Activated T-cell treated with anti-CD3 and anti-CD28 coated beads, Interleukin-2, amount 50 U/mL, for 48 hours (primary cell): ENCODE measurements at places on chromosomes 7 and 10.
A peak's percentile ranks its signal among the peaks of the same experiment; 100 is the strongest.

GRCh38 chr10:104026762-104027161 lies 58.9 kb downstream of the COL17A1 start:
- DNase-seq = no peak

- DNase-seq = no peak
Measured at GRCh38 chr7:29204491-29205272, 10.1 kb downstream of the CHN2 start.

DNA sequence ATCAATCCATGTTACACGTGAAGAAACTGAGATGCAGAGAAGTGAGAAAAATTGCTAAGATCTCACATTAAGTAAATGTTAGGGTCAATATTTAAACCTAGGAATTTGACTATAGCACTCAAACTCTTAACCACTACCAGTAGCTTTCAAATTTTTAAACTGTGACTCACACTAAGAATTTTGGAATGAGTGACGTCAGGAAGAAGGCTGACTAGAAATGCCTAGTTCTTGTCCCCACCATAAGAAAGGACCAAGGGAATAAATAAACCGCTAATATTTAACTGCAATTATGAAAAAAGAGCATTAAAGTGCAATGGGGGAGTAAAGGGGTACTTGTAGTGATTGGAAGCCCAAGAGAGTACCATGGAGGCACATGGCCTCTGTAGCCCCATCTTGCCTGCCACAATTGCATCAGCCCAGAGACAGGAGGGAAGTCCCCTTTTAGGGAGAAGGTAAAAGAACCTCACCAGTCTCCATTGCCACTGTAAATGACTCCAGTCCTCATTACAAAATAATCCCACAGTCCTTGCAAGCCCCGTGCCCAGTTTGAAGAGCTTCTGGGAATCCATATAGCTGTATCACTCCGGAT lies 3.5 kb upstream of the AKR1B1 start:
- DNase-seq = no peak

DNA sequence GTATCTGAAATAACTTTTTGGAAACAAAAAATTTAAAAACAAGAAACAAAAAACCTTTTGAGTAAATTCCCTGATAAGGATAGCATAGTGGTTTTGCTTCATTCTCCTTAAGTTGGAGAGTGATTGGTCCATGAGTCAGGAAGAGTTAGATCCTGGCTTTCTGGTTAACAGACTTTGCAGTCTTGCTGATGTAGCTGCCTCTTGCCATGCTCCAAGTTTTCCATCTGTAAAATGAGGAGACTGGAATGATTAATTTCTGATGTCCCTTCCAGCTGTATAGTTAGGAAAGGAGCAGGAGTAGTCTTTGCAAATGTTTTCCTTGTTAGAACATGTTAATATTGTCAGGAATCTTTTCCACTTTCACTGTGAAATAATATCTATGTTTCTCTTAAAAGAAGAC lies 266.6 kb downstream of the DNAJB9 start:
- DNase-seq = no peak

DNA sequence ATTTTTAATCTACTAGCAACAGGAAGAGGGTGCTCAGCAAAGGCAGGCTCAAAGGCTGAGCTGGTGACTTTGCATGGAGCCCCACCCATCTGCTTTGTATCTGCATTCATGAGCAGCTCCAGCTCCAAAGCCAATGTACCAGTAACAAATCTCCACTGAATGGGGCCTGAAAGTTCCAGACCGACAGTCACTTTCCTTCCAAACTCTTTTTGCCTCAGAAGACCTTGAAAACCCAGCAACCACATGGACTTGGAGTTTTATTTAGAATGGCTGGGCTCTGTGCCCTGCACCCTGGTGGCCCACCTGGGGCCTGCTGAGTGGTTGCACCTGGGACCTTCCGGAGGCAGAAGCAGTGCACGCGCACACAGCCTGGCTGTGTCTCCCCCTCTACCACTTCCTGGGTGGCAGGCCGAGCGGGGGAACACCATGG lies 195.0 kb upstream of the PLXNA4 start:
- DNase-seq = peak; percentile 36

DNA sequence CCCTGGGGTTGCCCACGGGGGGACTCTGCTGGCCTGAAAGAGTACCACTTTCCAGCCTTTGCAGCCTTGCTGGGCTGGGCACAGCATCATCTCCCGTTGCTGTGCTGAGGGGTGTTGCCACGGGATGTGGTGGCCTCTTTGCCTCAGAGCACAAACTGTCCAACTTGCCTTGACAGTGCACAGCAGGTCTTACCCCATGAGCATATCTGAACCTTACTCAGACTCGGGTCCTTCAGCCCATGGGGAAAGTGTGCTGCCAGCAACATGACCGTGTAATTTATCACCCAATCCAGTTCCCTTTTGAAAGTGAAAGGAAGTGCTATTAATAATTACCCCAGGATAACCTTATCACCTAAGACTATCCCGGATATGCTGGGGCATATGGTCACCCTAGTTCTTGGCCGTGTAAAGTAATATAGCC lies 46.8 kb downstream of the TBXAS1 start:
- no peak for DNase-seq

- DNase-seq = peak; percentile 24
Measured at GRCh38 chr7:116180302-116180701, 30.0 kb upstream of the TES start.

DNA sequence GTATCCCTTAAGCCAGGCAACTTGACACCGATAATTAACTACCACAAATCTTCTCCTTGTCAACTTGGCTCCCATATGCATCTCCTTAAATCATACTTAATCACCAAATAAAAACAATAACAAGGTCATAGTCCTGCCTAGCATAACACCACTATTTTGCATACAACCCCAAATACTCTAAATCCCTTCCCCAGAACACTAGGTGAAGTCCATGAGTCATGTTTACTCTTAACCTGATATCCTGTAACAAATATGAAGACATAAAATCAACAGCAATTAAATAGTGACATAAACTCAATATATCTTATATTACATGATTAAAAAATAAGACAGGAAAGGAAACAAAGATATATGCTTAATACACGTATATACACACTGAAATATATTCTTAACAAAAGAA lies 362.0 kb downstream of the ETV1 start:
- no peak for DNase-seq

- DNase-seq = peak; percentile 78
Measured at GRCh38 chr10:110556969-110557601, 10.4 kb upstream of the SMC3 start.

DNA sequence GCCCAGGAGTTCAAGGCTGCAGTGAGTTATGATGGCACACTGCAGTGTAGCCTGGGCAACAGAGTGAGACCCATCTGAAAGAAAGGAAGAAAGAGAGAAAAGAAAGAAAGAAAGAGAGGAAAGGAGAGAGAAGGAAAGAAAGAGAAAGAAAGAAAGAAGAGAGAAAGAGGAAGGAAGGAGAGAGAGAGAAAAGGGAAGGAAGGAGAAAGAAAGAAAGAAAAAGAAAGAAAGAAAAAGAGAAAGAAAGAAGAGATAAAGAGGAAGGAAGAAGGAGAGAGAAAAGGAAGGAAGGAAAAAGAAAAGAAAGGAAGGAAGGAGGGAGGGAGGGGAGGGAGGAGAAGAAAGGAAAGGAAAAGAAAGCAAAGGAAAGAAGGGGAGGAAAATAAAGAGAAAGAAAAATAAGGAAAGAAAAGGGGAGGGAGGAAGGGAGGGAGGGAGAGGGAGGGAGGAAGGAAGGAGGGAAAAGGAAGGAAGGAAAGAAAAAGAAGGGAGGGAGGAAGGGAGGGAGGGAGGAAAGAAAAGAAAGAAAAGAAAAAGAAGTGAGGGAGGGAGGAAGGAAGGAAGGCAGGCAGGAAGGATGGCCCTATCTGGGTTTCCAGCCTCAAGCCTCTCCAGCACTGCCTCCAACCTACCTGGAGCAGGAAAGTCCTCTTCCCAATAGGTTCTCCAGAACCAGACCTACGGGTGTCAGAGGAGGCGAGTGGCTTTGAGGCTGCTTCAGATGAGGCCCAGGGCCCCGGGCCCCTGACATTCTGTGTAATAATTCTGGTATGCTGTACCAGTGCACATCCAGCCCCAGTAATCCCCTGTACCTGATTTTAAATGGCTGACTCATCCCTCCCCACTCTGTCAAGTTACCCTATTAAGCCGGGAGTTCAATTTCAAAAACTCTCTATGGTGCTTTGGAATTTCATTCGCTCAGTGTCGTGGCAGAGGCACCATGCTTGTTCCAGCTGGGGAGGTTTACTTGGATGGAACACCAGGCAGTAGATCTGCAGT lies 6.8 kb upstream of the PARD3 start:
- DNase-seq = no peak

DNA sequence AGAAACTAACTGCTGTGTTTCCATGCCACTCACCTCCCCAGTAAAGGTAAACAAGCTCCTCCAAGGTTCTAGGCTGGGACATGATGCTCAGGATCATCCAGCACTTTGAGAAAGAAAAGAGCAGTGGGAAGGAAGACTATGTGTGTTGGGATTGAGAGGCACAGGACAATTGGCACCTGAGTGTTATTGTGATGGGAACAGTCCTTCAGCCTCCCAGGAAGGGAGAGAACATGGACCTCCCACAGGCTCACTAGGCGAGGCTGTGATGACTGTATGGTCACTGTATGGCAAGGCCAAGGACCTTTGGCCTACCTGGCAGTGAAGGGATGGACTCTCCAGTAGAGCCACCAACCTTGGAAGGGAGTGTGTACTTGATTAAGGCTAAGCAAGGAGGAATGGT lies 123.2 kb upstream of the UNC5B start:
- peak; percentile 10 for DNase-seq

- peak; percentile 46 for DNase-seq
Measured at GRCh38 chr7:50369143-50370026, 64.9 kb downstream of the IKZF1 start.

DNA sequence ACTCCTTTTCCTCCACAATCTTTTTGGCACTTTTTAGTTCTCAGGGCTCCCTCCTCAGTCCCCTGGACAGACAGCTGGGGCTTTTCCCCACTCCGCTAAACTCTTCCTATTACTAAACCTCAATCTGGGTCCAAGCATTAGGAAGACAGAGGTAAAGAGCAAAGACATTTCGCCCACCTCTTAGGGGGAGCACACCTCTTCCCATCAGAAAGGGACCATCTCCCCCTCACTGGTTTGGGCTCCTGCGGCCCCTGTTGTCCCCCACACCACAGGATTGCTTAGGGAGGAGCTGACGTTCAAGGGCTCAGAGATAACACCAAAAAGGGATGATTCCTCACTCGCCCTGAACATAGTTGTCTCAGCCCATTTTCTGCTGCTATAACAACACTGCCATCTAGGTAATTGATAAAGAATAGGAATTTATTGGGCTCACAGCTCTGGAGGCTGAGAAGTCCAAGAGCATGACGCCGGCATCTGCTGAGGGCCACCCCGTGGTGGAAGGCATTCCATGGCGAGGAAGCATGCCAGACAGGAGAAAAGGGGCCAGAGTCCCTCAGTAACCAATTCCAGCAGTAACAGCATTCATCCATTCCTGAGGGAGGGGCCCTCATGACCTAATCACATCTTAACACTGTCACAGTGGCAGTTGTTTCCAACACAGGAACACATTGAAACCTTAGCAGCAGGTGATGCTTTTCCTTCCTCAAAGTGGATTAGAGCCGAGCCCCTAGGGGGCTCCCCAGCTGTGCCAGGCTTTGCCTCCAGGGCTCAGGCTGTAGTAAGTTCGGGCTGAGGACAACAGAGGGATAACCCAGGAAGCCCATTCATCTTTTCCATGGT lies 209.6 kb downstream of the EBF3 start:
- no peak for DNase-seq

DNA sequence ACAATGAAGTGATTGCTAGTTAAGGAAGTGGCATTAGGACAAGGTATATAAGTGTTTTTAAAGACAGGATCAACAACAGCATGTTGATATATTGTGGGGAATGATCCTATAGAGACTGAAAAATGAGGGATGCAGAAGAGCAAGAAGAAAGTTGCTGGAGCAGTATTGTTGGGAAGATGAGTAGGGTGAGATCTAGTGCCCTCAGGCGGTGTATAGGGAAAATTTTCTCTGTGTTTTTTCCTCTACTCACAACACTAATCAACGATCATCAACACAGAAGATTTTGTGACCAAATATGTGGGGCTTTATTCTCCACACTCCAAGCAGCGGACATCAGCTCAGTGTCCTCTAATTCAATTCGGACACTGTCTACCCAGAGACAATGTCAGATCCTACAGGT lies 9.6 kb upstream of the PTTG1IP2 start:
- DNase-seq = no peak

- no peak for DNase-seq
Measured at GRCh38 chr10:120782336-120782735, 68.8 kb upstream of the WDR11 start.

DNA sequence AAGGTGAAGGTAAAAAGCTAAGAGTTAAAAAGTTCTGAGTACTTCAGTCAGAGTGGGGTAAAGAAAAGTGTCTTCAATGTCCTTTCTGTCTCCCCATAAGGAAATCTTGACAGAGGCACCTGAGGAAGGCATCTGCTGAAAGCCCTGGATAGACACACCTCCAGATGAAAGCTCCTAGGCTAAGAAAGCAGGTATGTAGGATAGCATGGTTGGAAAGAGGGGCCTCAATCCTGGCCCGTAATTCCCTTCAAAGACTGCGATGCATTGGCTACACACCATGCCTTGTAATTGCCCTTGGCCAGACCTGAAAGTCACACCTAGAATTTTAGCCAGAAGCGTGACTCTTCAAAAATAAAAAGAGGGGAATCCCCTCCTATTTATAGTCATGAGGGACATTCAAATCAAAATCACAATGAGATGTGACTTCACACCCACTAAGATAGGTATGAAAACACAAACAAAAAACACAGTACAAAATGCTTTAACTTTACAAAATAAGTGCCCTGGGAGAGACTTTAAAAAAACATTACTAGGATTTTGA lies 809.7 kb downstream of the IPMK start:
- DNase-seq = no peak

DNA sequence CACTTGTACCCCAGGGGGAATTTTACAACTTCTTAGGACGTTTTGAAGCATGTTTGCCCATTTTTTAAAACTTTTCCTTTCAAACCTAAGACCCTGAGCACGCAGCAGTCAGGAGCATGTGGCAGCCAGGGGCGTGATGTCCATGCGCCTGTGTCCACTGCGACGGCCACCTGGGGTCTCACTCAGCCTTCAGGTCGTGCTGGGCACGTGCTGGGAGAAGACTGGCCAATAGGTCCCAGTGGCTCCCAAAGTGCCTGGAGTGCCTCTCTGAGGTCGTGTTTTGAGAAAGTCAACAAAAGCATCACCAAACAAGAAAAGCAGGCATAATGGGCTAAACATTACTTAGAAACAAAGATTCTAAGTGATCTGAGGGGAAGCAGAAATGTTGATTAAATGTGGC lies 14.8 kb downstream of the LRRC27 start:
- DNase-seq = no peak

DNA sequence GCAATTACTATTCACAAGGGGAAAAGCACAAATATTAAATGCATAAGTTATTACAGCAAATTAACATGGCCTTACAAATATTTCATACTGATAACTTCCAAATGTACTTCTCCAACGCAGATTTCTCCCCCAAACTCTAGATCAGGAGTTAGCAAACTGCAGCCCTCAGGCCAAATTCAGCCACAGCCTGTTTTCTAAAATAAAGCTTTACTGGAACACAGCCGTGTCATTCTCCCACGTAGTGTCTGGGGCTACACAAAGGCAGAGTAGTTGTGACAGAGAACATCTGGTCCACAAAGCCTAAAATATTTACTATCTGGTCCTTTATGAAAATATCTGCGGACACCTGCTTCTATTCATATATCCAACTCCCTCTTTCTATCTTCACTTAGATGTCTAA lies 151.8 kb upstream of the AHR start:
- no peak for DNase-seq
